ENCODE measurements at places on chromosomes 4 and X. TPM values are rescaled to one million over a fixed set of nuclear protein-coding genes. Genes with fewer than 3 reads are reported as not detected.

The EMCN gene
- not detected for total RNA-seq

The HS3ST1 gene
- total RNA-seq: 0.19 TPM

The BTC gene
- total RNA-seq: not detected

The P2RY4 gene
- total RNA-seq: 0.23 TPM

- no peaks in the 10 kb centered on the region for H3K4me1 ChIP-seq
- H3K4me3 ChIP-seq: no peak overlapping the region
Measured at GRCh38 chrX:153628129-153628528, 18.9 kb upstream of the DUSP9 start.

- no peaks in the 10 kb centered on the region for H3K27me3 ChIP-seq
- no peak overlapping the region for H3K4me3 ChIP-seq
- no peak overlapping the region for H3K27ac ChIP-seq
- peaks cover 2% of the 10 kb centered on the region for H3K4me1 ChIP-seq
- H3K36me3 ChIP-seq: peaks cover 14% of the 10 kb centered on the region
Measured at GRCh38 chr4:53147711-53148110, 218.2 kb downstream of the SCFD2 start.

GRCh38 chrX:33336783-33337182 is 125.4 kb upstream of the DMD start:
- no peaks in the 10 kb centered on the region for H3K27me3 ChIP-seq
- no peak overlapping the region for H3K4me3 ChIP-seq
- no peaks in the 10 kb centered on the region for H3K36me3 ChIP-seq
- DNase-seq: no peak

DNA sequence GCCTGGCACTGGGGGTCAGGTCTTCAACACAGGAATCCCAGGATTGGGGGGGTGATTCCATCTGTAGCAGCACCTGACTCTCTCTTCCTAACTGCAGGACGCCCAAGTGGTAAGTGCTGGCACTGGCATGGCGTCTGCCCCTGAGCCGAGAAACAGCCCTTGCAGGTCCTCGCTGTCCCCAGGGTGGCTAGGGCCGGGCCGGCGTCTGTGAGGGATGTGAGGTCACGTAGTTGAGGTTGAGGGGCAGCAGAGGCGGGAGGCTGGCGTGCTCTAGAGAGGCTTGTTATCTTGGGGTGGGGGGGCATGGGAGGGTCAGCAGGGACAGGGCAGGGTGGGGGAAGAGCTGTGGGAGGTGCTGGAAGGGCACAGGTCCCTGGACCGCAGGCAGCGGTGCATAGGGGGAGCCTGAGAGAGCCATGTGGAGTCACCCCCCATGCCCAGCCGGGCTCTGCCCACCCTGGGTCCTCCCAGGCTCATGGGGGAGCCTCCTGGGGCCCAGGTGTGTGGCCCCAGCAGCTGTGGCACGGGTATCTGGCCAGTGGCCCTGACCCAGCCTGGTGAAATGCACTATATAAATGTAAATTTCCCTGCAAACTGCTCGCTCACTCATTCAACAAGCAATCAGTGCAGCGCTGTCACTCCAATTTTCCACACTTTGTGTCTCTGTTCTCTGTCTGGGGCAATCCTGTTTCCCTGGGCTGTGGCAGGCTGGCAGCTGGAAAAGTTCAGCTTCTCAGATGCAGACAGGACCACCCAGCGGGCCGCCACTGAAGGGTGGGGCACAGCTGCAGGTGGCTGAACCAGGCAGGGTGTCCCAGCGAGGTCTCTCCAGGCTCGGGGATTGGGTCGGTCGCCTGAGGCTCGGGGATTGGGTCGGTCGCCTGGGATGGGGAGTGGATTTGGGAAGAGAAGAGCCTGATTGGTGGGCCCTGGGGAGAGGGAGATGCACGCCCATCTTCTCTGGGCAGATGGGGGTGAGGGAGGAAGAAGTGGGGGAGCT is 102.2 kb upstream of the NKX1-1 start:
- H3K27me3 ChIP-seq: peaks cover 2% of the 10 kb centered on the region
- no peak overlapping the region for H3K27ac ChIP-seq
- H3K4me3 ChIP-seq: no peak overlapping the region
- H3K36me3 ChIP-seq: no peaks in the 10 kb centered on the region
- no peaks in the 10 kb centered on the region for H3K4me1 ChIP-seq

DNA sequence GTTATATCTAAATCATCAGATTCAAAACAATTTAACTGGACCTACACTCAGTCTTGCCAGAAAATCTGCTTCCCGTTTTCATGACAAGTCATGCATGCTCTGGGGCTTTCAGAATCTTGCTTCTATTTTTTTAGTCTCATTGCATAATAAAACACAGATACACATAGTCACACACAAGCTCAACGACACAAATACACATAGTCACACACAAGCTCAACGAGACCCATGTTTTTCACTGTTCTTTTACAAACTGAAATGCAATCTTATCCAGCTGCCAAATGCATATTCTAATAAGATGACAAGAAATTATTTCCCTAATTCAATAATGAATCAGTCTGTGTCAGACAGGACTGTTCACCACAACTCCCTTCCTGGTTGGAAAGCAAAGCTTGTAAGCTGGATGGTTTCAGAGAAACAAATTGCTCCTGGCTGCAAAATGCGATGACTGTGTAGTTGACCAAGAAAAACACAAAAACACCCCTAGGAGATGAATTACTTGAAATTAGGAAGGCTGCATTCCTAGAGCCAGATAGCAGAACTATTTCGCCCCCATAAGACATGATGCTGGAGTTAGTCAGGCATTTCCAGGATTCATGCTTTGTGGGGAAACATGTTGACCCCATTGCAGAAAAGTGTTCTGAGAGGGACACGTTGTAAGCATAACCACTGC is 208.7 kb downstream of the CHIC2 start:
- no peaks in the 10 kb centered on the region for H3K4me1 ChIP-seq
- no peak for DNase-seq
- no peak overlapping the region for H3K4me3 ChIP-seq
- no peak overlapping the region for H3K27ac ChIP-seq

DNA sequence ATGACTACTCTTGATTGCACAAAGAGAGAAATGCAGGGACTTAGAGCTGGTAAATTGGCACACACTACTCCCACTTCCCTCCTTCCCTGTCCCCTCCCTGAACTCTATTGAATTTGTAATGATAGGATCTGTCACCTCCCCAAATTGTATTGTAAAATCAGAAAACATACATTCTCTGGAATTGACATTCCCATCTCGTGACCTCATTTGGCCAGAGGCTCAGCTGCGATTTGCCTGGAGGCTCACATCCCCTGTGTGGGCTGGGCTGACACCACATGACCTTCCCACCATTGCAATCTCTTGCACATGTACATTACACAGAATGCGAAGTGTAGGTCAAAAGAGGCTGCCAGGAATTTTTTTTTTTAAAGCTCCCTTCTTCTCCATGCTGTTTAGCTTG is 172.1 kb downstream of the MID1IP1 start:
- H3K36me3 ChIP-seq: no peaks in the 10 kb centered on the region
- H3K27ac ChIP-seq: no peak overlapping the region
- no peak overlapping the region for H3K4me3 ChIP-seq
- DNase-seq: no peak
- no peaks in the 10 kb centered on the region for H3K27me3 ChIP-seq
